Dermis blood vessel endothelial cell (primary cell): ENCODE measurements at places on chromosomes 2 and 18. TPM values are rescaled to one million over a fixed set of nuclear protein-coding genes. Genes with fewer than 3 reads are reported as not detected.

DNA sequence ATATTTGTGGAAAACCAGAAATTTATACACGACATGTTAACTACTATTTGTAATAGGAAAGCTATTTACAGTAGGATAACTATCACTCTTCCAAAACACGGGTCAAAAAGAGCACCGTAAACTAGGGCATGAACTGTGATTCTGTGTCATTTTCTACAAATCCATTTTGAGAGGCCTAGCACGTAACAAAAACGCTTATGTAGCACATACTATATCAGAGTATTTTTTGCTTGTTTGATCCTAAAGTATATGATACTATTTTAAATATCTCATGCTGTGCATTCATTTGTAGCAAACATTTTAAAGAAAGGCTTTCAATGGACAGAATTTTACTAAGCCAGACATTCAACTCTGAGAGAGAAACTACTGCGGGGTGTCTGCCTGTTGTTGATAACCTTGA lies 45.1 kb downstream of the WDFY1 start:
- DNase-seq = no peak

DNA sequence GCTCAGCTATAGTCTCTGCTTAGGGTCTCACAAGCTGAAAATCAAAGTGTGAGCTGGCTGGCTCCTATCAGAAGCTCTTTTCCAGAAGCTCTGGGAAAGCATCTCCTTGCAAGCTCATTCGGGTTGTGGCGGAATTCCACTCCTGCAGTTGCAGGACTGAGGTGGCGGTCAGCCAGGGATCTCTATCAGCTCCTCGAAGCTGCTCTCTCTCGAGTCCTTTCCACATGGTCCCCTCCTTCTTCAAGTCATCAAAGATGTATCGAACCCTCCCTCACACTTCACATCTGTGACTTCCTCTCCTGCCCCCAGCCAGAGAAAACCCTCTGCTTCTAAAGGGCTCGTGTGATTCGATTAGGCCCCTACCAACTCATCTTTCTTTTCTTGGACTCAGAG lies 141.7 kb downstream of the ZFP36L2 start:
- peak; percentile 15 for DNase-seq

- DNase-seq = peak; percentile 77
These were observed 35.0 kb upstream of the LRP1B start for GRCh38 chr2:142165790-142166189.

DNA sequence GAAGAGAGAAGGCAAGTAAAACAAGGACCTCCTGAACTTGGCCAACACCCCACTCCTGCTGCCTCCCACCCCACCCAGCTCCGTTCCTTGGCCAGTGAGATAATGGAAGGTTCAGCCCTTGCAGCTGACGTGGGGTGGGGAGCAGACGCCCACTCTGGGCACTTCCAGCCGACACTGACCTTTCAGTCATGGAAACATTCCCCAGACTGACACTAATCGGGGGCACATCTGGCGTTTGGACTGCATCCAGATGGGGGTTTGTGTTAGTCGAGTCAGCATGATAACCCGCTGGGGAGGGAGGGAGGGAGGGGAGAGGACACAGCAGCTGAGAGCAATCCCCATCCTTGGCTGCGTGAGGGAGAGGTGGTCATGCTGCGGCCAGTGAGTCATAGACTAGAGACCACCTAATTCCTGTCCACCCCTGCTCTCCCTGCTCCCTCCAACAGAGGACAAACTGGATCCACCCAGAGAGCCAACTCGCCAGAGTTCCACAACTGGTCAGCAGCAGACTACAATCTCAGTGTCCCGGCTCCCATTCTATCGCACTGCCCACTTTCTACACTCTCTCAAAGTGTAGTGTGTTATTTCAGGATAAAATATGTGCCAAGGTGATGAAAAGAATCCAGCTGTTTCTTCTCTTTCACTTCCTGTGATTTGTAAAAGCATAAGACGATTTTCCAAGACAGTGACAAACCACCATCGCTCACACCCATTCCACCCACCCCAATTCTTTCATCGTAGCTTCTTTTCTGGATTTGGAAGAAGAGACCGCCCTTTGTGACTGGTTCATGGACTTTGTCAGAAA lies 115.4 kb upstream of the PKDCC start:
- DNase-seq = no peak

DNA sequence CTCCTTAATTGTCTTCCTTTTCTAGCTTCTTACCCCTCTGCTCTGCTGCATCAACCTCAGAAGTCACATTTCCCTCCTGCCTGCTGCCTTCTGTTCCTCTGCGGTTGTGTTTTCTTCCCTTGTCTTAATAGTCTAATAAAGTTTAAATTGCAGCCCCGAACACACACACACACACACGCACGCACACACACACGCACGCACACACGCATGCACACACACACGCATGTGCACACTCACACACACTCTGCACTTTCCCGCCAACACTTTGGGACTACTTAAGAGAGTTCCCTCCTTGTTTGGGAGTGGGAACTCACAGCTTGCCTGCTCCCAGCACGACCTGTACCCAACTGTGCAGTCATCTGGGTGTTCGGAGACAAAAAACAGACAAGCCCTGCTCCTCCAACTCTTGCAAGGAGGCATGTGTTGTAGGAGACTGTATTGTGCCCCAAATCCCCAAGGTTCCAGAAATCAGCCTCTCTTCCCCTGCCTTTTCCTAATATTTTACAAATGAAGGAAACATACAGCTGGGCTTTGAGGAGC lies 99.1 kb downstream of the SETBP1 start:
- DNase-seq = no peak

GRCh38 chr2:238513346-238513745 lies 86.6 kb downstream of the ASB1 start:
- peak; percentile 71 for DNase-seq

- no peak for DNase-seq
These were observed 801.0 kb downstream of the TDRD15 start for GRCh38 chr2:21924640-21925285.

- no peak for DNase-seq
These were observed 180.8 kb downstream of the WDR7 start for GRCh38 chr18:56831988-56832387.

DNA sequence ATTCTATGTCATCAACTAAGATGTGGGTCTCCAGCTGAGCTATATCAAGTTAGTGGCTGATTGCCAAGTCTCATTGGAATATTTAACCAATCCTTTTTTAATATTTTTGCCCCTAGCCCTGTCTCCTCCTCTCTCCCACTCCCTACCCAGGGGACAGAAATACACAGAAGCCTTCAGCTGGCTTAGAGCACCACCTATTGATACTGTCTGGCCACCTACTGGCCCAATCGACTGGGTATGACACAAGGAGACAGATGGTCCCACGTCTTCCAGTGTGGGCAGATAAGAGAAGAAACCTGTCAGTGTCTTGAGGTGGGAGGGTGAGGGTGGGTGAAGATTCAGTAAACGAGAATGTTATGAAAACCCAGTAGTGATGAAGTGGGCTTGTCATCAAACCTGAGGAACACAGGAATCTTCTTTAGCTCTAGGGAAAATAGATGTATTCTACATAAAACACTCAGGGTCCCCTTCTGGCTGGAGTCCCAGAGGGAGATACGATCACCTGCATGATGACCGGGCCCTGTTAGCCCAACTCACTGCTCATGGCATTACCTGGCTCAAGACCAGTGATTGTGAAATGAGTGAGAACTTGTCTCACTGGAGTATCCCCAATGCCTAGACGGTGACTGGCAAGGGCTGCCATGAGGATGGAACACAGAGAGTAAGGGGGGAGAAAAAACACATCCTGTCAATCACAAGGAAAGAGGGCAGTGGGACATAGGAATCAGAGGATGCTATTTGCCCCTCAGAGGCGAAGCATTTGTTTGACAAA lies 26.7 kb downstream of the POLR1A start:
- DNase-seq = peak; percentile 84

DNA sequence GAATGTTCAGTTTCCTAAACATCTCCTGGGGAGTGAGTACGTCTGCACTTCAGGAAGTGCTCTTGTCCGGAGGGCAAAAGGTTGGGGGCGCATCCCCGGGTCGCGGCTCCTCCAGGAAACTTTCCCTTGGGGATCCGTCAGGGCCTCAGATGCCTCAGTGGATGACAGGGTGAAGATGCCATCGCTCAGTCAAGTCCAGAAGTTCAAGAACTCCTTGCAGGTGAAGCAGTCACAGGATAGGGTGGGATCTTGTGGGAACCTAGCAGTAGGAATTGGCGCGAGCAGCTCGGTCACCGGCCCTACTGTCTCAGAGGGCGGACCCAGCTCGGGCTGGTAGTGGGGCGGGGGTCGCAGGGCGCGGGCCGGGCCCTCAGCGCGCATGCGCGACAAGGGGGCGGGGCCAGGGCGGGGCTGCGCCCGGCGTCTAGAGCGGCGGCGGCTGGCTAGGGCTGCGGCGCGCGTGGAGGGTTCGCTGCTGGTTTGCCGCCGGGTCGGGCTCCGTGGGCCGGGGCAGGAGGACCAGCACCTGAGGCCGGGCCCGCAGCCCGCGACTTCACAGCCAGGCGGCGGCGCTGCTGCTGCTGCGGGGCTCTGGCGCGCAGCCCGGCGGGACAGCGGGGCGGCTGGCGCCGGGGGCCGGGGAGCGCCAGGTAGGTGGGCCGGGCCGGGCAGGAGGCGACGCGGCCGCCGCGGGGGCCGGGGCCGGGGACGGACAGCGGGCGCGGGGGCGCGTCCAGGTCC lies at the start of gene INPP4A:
TSS of gene INPP4A (plus strand) at position 423 of the 741 bp plus-strand sequence. CDS start 75,191 bp downstream, outside the sequence.
- DNase-seq = peak; percentile 81

GRCh38 chr2:210895132-210895531 lies 338.7 kb downstream of the CPS1 start:
- DNase-seq = no peak

DNA sequence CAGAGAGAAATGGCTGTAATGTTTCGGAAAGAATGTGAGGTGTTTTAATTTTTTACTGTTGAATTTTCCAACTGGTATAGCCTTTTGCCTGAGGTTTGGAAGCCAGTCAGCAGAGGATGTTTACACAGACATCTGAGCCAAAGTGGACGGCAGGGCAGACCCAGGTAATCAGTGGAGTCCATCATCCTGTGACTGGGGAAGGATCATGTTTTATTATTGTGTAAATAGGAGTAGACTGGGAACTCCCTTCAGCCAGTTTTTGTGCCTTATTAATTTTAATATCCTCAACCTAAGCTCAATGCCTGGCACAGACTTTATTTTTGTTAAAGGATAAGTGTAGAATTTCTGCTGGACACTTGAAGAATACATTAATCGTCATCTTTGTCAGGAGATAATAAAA lies 142.0 kb upstream of the GAREM1 start:
- no peak for DNase-seq

- peak; percentile 53 for DNase-seq
These were observed 456 bp downstream of the DOK1 start for GRCh38 chr2:74554820-74555531.

DNA sequence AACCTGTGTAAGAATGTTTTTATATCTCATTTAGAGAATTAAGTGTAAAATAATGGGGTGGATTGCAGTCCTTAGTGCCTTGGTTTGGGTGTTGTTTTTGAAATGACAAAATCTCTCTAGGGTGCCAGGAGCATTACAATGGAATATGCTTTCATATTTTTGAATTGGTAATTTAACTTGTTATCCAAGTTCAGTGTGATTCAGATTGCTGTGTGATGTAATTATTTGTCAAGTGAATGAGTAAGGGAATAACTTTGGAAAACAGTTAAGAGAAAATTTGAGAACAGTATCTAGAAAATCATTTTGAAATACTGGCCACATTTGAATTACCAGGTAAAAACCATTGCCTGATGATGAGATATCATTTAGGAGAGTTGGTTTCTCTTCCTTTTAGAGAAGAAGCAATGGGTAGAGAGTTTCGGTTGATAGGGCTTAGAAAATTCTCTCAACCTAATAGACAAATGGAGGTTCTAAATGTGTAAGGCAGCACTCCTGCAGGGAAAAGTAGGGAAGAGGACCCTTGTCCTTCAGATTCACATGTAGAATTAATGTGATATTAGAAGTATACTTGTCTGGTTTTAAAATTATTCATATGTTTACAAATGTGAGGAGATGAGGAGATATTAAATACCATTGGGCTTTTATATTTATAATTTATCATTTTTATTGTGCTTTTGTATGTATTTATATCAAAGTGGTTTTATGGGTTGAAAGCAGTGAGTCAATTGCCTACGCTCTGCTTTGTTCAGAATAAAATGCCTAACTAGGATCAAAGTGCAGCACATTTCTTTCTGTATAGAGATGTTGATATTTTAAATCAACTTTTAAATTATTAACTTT lies 124.8 kb downstream of the PHLPP1 start:
- DNase-seq = no peak

DNA sequence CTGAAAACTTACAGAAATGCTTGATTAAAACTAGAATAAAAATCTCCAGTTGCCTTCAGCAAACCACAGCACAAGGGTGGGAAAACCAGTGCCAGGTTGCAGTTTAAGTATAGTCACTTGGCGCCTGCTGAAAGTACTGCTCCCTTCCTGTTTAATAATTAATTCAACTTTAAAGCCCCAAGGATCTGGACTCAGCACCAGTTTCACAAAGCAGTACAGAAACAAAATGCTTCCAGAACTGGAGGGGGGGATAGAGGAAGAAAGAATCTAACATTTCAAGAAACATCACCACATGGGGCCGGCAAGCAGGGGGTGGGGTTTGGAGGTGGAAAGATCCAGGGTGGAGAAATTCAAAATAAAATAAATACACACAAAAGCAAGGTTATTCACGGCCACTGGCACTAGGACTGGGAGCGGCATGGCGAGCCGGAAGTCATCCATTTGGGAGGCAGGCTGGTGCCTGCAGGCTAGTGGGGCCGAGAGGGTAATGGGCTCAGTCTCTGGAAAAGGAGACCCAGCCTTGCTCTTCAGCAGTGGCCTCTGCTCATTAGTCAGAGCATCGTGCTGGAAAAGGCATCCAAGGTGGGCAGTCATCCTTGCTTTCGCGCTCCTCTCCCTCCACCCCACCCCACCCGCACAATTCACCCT lies 85.8 kb downstream of the POU3F3 start:
- no peak for DNase-seq

DNA sequence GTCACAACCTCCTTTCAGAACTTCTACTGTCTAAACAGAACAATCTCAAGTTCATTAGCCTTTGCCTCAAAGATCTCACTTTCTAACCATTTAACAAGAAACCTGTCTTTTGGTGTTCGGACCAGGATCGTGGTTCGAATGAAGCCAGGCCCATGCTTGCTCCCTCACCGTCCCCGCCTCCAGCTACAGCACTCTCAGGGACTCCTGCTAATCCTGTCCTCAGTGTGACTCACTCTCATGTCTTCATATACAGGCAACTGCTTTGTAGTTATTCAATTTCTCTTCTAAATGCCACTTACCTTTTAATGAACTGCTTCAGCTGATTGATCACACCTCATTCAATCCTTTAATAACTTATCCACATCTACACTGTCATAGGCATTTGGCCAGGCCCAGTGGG lies 15.8 kb downstream of the SERTAD2 start:
- no peak for DNase-seq

GRCh38 chr2:79994161-79994560 lies 310.4 kb downstream of the LRRTM1 start:
- DNase-seq = no peak

- no peak for DNase-seq
These were observed 62.7 kb upstream of the KLF7 start for GRCh38 chr2:207228402-207228801.

The SLC4A5 gene
- total RNA-seq = 0.33 TPM in 1 of 2 replicates, not detected in the other

The QPCT gene
- total RNA-seq = 4.0 and 7.8 TPM in 2 replicates

The LIMS4 gene
- total RNA-seq = 40.1 and 53.6 TPM in 2 replicates

The CCDC68 gene
- 1.2 and 2.1 TPM in 2 replicates for total RNA-seq

The ACTG2 gene
- total RNA-seq = 0.05 TPM in 1 of 2 replicates, not detected in the other

The MRO gene
- total RNA-seq = under 0.01 TPM in 1 of 2 replicates, not detected in the other

The C18orf63 gene
- total RNA-seq = not detected in 2 replicates

The FECH gene
- 23.8 and 58.0 TPM in 2 replicates for total RNA-seq

The PRSS56 gene
- not detected in 2 replicates for total RNA-seq

The CNRIP1 gene
- 45.3 and 52.3 TPM in 2 replicates for total RNA-seq

The SYT4 gene
- not detected in 2 replicates for total RNA-seq

The ITGB1BP1 gene
- total RNA-seq = 41.0 and 52.5 TPM in 2 replicates

The NEU2 gene
- total RNA-seq = not detected in 2 replicates

The COLEC11 gene
- 0.79 and 0.85 TPM in 2 replicates for total RNA-seq

The ATOH8 gene
- total RNA-seq = 42.3 and 58.4 TPM in 2 replicates

The LBX2 gene
- 0.98 and 2.9 TPM in 2 replicates for total RNA-seq

The ELOA2 gene
- total RNA-seq = not detected in 2 replicates
